ENCODE measurements at places on chromosomes 3 and 15.

DNA sequence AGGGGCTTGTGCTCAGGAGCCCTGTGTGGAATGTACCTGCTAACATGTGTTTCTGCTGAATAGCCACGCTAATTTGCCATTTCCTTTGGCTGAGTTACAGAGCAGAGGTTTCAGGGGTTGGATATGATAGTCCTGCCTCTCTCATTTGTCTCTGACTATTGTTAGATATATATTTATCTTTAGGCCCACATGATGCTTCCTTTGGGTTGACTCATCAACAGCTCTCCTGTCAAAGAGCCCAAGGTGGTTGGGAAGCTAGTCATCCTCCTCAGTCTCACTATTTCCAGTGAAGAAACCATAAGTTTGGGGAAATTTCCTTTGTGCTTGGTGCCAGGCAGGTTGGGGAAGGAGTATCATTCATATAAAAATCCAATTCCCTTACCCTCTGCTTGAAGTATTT is 1194.6 kb downstream of the ZPLD1 start:
- no peak for DNase-seq

DNA sequence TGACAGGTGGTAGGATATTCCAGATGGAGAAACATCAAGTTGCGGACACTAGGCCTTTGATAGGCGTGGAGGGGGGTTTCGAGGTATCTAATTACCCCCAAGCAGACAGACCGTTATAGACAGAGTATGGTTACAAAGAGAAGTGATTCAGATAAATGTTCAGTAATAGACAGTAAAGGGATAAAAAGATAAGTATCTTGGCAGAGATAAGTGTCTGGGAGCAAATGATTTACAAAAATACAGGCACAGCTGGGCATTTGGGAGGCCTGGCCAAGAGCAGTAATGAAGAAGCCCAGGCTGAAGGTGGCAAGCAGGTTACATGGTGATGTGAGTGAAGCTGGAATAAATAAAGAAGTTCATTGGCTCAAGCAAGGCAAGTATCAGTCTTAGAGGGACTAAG is 659 bp upstream of the MYH15 start:
- no peak for DNase-seq

GRCh38 chr3:123330441-123330991 is 118.4 kb downstream of the ADCY5 start:
- no peak for DNase-seq

GRCh38 chr3:167521006-167521355 is 47.1 kb upstream of the SERPINI2 start:
- DNase-seq: no peak

DNA sequence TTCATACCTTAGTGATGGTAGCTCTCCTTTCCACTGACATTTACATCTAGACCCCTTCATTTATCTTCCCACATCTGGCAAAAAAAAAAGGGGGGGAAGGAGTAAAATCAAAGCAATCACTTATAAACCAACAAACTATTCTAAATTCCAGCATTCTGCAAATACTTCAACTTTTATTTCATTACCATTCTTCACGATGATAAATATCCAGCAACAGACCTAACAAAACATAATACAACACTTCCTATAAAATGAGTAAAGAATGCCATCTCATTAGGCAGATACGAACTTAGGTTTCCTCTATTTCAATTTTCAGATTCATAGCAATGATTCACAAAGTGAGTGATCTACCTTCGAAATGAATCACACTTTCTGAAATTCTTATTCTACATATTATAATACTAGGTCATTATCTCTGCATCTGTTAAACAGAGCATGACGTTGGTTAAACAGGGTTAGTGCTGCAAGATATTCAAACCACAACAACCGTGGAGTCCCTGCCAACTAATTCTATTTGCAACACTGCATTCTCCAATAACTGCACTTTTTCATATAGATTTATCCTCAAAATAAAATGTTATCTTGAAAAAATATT is at the start of gene LRRFIP2:
Gene LRRFIP2 (minus strand): TSS at position 51 of the 595 bp plus-strand sequence. CDS start 25,599 bp downstream, outside the sequence.
- DNase-seq: no peak

DNA sequence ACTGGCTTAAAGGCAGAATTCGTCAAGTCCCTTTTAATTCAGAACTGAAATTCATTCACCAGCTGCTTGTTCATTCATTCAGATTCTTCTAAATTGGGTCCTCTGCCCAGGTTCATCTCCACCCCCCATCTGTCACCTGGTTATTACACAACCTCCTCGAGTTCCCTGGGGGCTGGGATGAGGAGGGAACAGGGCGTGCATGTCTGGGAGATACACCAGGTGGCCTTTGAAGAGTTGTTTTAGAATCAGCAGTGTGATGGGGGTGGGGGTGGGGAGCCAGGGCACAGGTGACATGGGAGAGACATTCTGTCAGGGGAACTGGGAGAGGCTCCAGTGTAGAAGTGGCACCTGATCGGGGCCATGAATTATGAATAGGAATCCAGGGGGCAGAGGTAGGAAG is 8.2 kb downstream of the SNX33 start:
- no peak for DNase-seq

- DNase-seq: no peak
These were observed 118.3 kb downstream of the TIGIT start for GRCh38 chr3:114411811-114412803.

GRCh38 chr3:79383402-79384012 is 384.3 kb downstream of the ROBO1 start:
- DNase-seq: no peak

Data from esophagus squamous epithelium (tissue), 5 donors.